ENCODE measurements at places on chromosomes 16 and 17. TPM values are rescaled to one million over a fixed set of nuclear protein-coding genes. Genes with fewer than 3 reads are reported as not detected.

The SEPTIN1 gene
- 1.9 TPM for total RNA-seq

The TBC1D3I gene
- 0.23 TPM for total RNA-seq

The NPIPB2 gene
- total RNA-seq, result 3.2 TPM

The ZNF23 gene
- total RNA-seq, result 8.2 TPM

The IL17C gene
- total RNA-seq, result not detected

The ANKRD13B gene
- total RNA-seq, result 22.3 TPM

The ITGA3 gene
- 435 TPM for total RNA-seq

The KRTAP4-9 gene
- total RNA-seq, result not detected

The CLDN7 gene
- 0.71 TPM for total RNA-seq

The KLHL10 gene
- total RNA-seq, result 0.08 TPM

The BRIP1 gene
- total RNA-seq, result 4.6 TPM

The KRT33B gene
- total RNA-seq, result 0.06 TPM

The ZNF830 gene
- total RNA-seq, result 14.0 TPM

The KRTAP9-4 gene
- total RNA-seq, result not detected

The FN3KRP gene
- total RNA-seq, result 64.6 TPM

The RUNDC3A gene
- total RNA-seq, result 0.54 TPM

The KRTAP4-3 gene
- total RNA-seq, result not detected
